ENCODE measurements at places on chromosomes 11 and 22.

- no peak for DNase-seq
Measured at GRCh38 chr11:23087407-23087806, 227.1 kb upstream of the CCDC179 start.

DNA sequence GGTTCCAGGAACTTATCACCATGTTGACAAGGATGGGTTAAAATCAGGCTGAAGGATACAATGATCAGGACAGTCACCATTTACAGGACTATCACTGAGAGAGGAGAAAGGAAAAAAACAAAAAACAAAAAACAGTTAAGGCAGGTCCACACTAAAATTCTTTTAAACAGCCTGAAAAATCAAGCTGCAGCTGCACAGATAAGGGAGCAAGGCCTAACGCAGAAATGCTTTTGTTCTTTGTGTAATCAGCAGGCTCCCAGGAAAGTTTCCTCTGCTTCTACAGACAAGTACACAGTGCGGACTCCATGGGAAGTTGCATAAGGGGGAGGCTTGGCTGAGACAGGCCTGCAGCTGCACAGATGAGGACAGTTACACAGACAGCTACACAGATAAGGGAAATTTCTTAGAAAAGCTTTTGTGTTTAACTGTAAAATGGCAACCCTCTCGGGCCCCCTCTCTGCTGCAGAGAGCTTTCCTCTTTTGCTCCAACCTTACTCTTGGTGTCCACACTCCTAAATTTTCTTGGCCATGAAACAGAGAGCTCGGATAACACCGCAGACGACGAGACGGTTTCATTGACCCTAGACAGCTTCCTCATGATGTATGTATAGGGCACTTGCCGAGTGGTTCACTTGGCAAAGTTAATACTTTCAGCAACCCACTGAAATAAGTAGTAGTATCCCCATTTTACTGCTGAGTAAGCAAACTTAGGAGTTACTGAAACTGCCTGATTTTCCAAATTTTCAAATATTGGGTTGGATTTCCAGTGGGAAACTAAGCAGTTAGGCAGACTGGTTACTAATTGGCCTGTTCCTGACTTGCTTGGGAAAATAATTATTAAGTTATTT is 45.5 kb downstream of the PIWIL3 start:
- DNase-seq: no peak

DNA sequence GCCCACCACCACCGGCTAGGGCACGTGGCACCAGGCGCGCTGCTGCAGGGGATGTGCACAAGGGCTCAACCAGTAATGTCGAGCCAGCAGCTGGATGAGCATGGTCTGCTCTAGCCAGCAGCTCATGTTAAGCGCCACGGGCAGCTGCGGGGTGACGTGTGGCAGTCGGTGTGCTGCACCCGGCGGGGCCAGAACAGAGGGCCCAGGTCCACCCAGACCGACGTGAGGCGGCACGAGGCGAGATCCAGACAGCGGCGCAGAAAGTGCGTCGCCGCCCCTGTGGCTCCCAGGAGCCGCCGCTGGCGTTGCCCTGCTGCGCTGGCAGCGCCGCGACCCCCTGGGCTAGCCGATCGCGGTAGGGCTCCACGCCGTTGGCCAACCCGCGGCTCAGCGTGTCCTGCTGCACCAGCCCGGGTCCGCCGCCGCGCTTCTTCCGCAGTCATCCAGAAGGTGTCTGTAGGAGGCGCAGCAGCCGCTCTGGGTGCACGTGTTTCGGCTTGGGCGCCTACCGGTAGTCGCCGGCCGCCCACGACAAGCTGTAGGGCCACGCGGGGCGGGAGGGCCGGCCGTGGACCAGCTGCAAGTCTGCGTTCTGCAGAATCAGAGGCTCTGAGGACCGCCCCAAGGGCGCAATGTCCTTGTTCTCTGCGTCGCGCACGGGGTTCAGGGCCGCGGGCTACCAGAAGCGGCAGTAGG is 4.6 kb upstream of the GALR3 start:
- peak; percentile 53 for DNase-seq

- no peak for DNase-seq
Measured at GRCh38 chr11:94308024-94308423, 3.6 kb downstream of the IZUMO1R start.

DNA sequence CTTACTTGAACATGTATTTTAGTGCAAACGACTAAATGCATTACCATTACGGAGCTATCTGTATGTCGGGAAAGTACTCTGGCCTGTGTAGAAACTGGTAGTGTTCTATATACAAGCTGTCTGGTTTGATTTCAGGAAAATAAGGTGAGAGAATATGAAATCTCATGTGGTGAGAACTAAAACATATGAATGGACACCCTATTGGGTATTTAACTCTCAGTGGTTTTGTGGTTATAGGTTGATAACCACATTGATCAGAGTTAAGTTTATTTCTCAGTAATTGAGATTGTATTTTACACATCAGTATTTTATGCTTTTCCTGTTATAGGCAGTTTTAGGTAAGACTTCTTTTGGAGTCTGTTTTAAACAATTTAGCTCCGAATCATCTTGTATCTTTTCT is 10.4 kb downstream of the ANO5 start:
- no peak for DNase-seq

DNA sequence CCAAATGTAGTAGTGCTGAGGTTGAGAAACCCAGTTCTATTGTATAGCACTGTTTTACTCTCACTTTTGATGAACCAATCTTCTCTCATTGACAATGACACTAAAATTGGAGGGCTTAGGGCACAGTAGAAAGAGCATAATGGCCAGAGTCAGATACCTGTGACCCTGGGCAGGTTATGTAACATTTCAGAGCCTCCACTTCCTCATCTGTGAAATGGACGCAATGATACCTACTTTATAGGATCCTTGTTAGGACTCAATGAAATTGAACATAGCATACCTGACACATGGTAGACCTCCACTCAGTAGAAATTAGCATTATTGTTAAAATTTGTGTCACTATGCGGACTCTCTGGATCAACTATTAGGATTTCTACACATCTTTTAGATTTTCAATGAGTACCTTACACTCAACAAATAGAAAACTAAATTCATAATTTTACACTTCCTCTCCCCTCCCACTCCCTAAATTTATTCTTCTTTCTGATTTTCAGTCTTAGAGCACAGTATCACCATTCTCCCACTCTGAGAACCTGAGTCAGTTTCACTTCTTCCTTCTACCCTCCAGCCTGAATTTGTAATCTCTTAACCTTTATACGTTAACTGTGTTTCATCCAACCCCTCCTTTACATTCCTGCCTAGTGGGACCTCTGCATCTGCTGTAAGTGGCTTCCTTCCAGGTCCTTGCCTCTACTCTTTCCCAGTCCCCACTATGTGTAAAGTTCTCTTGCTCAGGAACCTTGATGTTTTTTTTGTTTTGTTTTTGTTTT is 78.3 kb downstream of the MICAL2 start:
- DNase-seq: no peak

DNA sequence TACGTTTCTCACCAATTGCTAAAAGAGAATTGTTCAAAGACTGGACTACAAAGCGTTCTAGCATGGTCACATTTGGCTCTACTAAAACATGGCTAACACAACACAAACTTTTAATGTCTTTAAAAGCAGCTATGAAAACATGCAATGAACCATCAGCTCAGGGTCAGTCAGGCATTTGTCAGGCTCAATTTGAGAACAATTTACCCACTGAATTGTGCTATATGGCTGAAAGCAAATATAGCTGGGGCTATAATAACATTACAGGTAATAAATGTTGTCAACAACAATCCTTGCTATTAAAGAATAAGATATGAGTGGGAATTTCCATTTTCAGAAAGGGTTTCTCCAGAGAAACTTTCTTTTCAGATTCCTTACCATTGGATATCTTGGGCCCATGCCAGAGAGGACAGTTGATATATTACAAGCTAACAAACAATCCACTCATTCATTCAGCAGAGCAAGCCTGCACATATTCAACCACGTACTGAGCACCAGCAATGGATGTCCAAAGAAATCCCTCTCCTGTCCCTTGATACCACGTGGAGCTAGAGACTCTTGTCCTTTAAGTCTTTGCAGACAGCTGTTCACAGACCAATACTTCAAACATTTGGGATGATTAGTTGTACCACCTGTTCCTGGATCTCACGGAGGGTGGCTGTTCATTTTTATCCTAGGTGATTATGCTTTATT is 82.5 kb upstream of the DDI1 start:
- no peak for DNase-seq

- peak; percentile 15 for DNase-seq
Measured at GRCh38 chr11:37449146-37449545, 851.1 kb upstream of the RAG2 start.

DNA sequence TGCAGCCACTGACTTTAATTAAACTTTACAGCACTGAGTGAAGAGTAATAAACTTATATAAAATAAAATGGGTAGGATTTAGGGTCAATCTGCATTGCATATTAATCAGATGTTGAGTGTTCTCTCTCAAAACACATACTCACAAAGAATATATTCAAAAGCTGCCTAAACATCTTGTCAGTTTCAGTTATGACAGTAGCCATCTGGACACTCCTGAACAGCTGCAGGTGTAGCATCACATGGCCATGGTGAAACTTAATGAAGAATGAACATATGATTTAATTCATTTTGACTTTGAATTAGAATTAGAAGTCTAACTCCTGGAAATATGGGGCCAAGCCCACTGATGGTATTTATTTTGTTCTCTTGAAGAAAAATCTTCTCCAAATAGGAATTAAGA is 684.3 kb upstream of the RAG2 start:
- no peak for DNase-seq

DNA sequence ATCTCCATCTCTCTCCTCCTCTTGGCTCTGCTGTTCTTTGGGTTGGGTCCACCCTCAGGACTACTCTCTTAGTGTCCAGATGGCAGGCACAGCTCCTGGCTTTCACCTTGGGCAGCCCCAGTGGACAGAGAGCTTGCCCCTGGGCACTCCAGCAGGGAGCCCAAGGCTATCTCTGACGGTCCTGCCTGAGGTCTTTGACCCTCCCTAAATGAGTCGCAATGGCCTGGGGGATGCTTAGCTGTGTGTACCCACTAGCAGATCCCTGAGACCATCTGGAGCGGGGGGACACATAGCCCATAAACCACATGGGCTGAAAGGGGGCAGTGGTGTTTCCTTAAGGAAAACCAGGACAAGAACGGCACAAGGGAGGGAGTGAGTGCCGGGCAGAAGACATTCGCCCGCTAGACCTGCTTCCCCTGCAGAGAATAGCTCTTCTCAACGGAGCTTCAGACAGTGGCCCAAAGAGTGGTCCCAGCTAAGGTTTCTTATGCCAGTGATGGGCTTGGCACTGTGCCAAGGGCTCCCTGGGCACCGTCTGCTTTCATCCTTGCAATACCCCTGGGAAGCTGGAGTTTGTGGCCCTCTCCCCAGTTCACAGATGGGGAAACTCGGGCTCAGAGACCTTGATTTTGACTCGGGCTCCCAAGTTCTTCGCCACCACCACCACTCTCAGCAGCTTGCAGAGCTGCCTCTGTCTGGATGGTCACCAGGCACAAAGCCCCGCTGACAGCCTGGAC is 53.9 kb upstream of the ANO1 start:
- no peak for DNase-seq

DNA sequence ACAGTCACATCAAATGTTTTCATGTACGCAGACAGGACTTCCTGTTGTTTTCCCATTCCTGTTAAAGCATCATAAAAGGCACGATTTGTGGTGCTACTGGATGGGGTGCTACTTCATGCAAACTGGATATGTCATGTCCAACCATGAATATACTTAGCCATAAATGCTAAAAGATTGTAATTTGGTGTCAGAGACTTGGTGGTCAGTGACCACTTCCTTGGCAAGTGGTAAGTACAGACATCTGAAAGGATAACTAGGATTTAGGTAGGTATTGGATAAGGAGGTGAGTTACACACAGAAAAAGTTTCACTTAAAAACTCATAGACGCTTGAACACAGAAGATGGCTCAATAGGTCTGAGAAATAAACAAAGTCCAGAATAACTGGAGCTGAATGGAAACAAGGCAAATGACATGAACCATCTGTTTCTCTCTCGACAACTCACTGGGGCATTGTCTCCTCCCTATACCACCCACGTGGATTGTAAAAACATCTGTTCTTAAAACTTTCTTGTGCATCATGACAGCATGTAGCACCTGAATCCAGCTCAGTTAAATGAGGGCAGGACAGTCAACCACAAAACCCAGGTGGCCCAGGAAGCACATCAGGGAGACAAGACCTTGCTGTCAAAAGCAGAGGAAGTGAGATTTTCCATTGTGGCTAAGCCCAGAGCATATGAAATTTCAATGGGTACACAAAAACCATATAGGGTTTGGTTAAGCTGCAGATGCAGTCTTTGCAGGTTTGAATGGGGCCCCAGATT is 22.1 kb upstream of the IGLL5 start:
- no peak for DNase-seq

DNA sequence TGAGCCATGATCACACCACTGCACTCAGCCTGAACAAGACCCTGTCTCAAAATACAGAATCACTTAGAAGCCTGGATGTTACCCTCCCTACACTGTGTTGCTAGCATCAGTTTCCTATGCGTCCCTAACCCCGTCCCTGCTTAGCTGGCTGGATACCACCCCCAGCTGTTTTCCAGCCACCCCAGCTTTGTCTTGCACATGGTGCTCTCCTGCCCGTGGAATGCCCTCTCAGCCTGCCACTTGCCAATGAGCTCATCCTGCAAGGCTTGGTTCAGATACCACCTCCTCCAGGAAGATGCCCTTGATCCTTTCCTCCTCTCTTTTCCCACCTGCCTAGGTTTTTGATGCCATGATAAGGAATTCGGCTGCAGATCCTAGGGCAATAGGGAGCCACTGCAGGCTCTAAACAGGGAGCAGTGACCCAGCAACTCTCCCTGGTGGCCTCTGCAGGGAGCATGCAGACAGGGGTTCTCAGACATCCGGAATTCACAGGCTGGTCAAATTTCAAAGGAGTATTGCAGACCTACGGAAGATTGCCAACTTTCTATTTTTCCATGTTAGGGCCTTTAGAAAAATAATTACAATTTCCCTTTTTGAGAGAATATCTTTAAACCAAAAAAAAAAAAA is 52.7 kb upstream of the WNT7B start:
- no peak for DNase-seq

- no peak for DNase-seq
Measured at GRCh38 chr11:9203691-9204311, 61.3 kb downstream of the DENND5A start.

DNA sequence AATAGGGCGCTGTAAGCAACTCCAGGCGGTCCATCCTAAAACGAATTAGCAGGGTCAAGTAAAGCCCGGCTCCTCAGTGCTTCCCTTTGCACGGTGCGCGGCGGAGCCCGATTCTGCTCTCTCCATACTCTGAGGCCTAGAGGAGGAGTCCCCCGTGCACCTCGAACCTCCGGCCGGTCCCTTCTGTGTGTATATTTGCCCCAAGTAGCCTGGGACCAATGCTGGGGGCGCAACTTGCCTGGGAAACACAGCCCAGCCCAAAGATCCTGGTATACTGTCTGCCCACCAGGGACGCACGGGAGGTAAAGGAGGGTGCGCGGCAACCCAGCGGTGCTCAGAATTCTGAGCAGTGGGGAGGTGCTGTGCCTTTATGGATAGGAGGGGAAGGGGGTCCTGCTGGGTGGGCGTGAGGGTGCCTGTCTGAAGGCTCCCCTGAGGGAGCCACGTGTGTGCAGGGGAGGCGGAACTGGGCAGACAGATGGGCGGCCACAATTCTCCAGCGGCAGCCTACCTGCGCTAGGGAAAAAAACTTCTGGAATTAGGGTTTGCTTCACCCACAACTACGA is 4.8 kb upstream of the TBX1 start:
- DNase-seq: peak; percentile 3

- no peak for DNase-seq
Measured at GRCh38 chr11:28966951-28967350, 858.8 kb downstream of the METTL15 start.

- DNase-seq: no peak
Measured at GRCh38 chr11:80841675-80842074, 1400.8 kb upstream of the TENM4 start.

GRCh38 chr22:49549256-49550140 is 278.2 kb downstream of the BRD1 start:
- peak; percentile 79 for DNase-seq

- DNase-seq: no peak
Measured at GRCh38 chr11:68670208-68670992, 13.9 kb upstream of the GAL start.
